Esophagus muscularis mucosa (tissue), 4 donors: ENCODE measurements at places on chromosomes 1 and 21. TPM values are rescaled to one million over a fixed set of nuclear protein-coding genes. Genes with fewer than 3 reads are reported as not detected.

DNA sequence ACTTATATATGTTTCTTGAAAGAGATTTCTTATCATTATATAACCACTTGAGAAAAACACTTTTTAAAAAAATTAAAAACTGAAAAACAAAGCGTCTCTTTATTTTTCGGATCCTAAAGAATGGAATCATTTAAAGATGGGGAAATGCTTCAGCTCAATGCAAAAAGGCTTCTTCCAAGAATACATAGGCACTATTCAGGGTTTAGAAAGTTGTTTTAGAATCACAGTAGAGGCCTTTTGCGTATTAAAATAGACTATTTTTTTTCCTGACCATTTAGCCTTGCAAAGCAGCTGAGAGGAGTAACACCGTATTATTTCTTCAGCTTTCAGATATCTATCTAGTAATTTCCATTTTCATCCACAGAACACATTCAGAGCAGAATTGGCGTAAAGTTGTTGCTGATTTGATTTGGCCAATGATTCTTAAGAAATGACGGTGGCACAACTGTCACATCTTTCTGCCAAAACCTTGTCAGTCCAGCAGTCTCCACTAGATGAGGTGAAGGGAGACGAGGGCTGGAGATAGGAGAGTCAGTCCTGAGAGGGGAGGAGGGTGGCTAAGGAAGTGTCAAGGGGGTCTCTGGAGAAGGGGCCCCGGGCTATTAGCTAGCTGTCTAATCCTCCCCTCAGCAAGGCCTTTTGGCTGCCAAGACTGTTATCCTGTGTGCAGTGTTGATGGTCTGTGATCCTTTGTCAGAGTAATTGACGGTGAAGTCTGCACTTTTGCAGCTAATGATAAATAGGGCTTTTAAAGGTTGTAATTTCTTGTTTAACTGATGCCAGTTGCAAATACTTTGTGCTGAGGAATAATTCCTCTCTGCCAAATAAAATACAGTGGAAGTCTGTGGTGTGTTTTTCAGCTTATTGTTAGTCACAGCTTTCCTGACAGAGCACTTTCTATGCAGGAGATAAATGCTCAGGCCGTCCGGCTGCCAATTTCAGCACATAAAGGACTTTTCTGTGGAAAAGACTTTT is 34.7 kb downstream of the PRRX1 start:
- no peak for DNase-seq

DNA sequence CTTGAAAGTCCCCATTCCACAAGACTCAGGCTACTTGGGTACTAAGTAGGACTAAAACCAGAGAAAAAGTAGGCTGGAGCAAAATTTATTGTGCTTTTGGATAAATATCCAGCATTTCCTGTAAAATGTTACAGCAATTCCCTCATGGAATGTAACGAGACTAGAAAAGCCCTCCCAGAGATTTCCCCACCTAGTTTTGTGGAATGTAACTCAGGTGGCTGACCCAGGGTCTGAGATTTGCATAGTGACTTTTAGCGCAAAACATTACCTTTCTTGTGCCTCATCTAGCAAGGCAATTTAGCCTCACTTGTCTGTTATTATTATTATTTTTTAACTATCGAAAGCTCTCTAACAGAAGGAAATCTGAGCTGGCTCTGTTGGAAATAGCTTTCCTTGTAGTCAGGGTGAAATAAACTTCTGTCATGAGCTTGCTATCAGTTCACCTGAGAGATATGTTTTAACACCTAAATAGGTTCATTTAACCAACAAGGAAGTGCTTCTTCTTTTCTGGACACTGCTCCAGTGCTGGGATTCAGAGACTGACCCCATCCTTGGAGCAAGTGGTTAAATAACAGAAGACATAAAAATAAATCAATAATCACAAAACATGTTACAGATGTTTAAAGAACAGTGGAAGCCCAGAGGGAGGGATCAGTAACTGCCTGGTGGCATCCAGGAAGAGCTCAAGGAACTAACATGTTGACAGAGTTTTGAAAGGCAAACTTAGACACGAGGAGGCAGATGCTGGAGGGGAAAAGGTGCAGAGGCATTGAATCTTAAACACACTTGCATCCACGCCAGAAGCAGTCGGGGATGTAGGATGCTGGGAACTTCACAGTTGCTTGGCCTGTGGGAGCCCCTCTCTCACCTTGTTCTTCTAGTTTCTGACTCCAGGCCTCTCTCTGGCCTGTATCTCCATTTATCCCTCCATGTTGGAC is 68.3 kb upstream of the RHOU start:
- peak; percentile 60 for DNase-seq

- DNase-seq = no peak
Observed at GRCh38 chr1:113459279-113459678, 69.0 kb downstream of the MAGI3 start.

GRCh38 chr1:72284348-72285073 is 2.2 kb upstream of the NEGR1 start:
- no peak for DNase-seq

CDK18 gene
- 4.8 TPM for total RNA-seq

SH2D1B gene
- total RNA-seq = not detected
